ENCODE measurements at places on chromosomes 6 and 20.

- DNase-seq: no peak
Measured at GRCh38 chr6:5946701-5947100, 60.0 kb downstream of the NRN1 start.

GRCh38 chr20:41696428-41696827, 78.3 kb upstream of the CHD6 start:
- DNase-seq: no peak

DNA sequence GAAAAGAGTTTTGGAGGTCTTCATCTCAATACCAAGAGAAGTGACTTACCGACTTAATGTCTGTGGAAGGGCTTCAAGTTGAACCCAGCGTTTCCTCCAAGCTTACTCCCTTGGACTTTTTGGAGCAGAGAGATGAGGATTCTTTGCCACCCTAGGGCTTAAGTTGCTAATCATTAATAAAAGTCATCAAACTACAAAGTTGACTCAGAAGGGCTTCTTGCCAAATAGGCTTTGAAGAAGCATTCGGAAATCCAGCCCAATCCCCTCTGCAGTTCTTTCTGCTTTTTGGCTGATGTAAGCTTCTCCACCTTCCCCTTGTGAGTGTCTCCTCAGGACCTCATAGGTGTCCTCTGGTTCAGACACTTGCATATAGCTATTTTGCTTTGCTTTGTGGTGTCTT, at the start of gene SLC17A3:
SLC17A3 (minus strand) TSS at position 126 of the 400 bp plus-strand sequence. CDS start 5,856 bp downstream, outside the sequence.
- no peak for DNase-seq

DNA sequence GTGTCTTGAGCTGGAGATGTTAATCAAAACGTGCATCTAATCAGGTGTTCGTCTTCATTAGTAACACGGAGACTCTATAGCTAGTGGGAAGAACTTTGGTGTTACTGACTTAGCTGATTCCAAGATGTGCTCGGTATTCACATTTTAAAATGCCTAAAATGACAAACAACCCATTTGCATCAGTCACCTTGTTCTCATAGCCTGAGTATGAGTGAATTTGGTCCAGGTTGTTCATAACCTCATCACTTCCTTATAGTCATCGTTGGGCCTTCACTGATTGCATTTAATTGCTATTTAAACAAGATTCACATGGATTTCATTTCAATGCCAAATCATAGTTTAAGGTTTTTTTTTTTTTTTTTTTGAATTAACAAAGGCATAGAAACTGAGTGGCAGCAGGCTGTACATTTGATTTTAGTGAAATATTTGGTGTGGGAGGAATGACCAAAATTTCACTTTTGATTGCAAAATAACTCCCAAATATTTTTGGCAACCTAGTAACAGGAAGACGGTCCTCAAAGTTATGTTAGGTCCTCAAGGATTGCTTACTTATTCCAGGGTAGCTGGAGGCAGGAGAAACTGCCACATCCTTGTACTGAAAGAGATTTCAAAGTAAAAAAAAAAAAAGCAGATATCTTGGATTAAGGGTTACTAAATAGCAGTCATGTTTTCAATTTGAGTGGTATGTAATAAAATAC, 104.7 kb downstream of the JARID2 start:
- DNase-seq: peak; percentile 54

GRCh38 chr6:111122458-111123286, 35.4 kb downstream of the SLC16A10 start:
- no peak for DNase-seq

- DNase-seq: peak; percentile 8
Measured at GRCh38 chr20:63736893-63737694, 630 bp downstream of the LIME1 start.

DNA sequence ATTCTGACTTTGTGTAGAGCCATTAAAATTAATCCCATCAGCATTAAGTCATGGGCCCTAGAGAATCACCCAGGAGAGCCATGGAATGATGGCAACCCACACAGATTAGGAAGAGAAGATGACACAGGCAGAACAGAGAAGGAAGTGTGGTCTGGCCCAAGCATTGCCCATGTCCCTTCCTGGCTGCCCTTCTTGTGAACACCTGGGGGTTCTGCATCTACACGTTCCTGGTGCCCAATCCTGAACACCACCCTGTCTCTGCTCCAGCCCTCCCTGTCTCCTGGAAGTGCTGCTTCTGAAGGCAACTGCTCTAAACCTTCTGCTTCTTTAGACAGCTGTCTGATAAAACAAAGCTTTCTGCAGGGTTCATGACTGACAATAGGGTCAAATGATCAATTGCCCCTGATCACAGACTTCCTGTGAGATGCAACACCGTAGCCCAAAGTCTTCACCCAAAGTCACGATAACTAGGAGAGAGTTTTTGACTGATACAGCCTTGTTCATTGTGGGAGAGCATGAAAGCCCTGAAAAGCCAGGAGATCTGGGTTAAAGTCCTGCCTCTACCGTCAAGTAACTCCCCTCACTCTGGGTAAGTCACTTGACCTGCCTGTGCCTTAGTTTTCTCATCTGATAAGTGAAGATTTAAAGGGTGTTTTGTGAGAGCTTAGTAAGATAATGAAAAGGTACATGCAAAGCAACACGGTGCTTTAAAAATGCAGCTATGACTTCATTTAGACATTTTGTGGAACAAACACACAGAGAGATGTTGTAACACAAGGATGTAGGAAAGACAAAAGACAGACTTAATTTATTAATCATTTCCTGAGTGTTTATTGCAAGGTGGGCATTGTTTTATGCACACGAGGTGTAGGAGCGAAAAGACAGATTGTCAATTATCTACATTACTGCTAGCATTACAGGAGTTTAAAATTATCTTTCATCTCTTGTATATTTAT, 291.2 kb upstream of the STXBP5 start:
- no peak for DNase-seq

DNA sequence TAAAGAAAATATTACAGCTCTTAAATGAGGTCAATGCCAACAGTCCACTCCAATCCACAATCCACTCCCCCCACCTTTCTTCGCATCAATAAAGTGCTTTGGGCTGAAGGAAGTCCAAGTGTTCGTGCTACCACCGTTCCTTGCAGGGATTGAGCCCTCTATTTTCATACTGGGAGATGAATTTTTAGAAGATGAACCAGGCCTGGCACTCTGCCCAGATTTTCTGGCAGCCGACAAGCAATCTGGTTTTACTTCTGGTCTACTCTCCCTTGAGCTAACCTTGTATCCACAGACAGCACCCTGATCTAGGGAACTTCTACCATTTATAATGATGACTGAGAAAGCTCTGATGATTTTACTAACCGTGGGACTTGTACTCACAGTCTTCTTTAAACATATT, 72.3 kb downstream of the BTBD9 start:
- DNase-seq: peak; percentile 65

DNA sequence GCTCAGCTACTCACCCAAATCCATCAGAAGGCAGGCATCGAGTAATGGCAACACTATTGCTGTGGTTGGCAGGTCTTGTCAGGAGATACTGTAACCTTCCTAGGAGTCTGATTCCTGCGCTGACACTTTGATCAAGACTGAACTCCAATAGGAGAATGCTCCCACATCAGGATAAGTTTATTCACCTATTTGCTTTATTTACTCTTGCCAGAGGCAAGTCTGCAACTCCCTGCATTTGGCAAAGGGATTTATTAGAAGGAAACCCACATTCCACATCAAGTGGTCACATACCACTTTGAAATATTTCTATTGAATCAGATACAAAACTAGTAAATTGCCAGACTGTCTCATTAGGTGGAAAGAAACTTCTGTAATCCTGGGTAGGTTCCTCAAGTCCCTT, 43.5 kb downstream of the ZFAND3 start:
- peak; percentile 55 for DNase-seq

GRCh38 chr20:38471987-38472512, 593 bp upstream of the RALGAPB start:
- DNase-seq: no peak

DNA sequence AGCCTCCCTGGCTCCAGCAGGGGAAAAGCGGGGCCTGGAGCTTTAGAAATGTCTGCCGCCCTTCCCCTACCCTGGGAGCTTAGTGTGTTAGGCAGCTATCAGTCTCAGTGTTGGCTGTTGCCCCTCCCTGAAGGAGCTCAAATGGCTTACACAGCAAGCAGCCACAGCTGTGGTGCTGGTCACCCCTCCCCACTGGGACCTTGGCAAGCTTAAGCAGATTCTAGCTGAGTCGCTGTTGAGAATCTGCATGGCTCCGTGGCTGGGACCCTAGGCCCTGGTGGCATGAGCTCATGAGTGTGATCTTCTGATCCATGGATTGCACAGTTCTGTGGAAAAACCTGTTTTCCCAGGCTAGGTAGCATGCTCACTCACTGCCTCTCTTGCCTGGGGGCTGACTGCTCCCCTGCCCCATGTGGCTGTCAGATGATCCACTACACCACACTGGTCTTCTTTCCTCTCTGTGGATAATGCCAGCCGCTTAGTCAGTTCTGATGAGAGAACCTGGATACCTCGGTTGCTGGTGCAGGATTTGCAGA, 714.0 kb downstream of the MAFB start:
- no peak for DNase-seq

GRCh38 chr20:37316116-37316774, 26.8 kb downstream of the MANBAL start:
- DNase-seq: no peak

DNA sequence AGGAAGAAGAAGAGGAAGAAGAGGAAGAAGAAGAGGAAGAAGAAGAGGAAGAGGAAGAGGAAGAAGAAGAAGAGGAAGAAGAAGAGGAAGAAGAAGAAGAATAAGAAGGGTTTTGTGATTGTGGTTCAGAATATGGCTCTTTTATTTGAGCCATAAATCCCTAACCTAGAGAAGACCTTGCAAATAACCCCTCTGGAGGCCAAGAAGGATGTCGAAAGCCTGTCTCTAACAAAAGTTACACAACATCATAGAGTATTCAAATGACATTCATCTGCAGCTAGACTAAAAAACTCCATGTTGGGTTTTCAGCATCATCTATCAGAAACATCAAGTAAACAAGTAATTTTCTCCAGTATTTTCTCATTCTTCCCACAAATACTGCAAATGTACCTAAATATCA, 100.9 kb downstream of the RNASET2 start:
- DNase-seq: no peak

GRCh38 chr6:148884461-148884860, 137.6 kb downstream of the UST start:
- DNase-seq: no peak

DNA sequence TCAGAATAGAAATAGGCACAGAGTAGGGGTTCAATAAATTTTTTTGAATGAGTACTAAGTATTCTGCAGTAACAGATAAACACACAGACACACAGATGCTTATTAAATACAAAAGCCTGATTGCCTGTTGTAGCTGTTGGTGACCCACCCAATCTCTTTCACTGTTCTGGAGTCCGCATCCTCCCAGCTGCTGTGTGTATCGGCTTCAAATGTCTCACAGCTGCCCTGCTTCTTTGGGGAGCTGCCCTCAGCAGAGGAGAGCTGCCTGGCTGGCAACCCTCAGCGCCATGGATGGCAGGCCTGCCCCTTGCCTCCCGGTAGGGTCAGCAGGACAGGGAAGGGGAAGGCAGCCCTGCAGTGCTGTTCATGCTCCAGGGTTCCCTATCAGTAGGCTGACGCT, 85.9 kb upstream of the PRND start:
- no peak for DNase-seq

DNA sequence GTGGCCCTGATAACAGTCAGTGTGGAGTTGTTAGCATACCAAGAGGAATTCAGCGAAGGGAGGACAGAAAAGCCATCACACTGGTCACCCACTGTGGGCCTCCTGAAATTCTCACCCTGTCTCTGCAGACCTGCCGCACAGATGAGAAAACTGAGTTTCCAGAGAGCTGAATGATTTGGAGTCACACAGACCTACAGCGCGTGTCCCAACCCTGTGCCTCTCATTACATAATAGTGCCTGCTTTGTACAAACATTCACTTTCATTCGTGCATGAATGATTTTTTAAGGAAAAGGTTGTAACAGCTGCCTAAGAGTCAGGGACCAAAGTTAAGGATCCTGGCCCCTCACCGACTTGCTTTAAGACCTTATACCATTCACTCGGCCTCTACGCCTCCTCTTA, 62.7 kb downstream of the THBS2 start:
- no peak for DNase-seq

DNA sequence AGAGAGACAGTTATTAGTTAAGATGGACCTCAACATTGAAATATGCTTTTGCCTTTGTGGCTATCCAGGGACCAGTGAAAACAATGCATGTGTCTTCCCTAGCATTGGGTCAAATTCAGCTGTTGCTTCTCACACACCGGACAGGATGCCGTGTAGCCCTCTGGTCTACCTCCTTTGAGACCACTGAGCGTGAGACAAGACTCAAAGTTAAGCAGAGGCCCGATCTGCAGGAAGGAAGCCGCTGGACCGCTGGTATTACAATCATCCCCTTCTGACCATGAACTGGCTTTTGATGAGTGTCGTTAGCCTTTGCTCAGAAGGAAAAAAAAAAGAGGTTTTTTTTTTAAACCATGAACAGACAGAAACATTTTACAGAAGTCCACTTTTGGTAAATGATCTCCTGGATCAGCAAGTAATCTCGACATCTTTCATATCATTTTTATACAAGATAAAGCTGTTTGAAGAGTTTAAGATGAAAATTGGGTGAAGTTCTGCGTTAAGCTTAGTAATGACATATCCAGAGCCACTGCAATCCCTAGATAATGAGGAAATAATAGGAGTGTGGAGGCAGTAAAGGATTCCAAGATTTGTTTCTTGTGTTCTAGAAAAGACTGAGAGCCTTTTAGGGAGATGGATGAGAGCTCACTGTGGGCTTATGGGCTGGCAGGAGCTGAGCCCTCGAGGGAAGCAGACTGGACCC, 622.8 kb downstream of the QKI start:
- no peak for DNase-seq

GRCh38 chr6:42451333-42452170, at the start of gene TRERF1:
TRERF1 (minus strand) TSS chr6:42451926; CDS start chr6:42269590, 182,336 bp downstream.
- DNase-seq: peak; percentile 76

DNA sequence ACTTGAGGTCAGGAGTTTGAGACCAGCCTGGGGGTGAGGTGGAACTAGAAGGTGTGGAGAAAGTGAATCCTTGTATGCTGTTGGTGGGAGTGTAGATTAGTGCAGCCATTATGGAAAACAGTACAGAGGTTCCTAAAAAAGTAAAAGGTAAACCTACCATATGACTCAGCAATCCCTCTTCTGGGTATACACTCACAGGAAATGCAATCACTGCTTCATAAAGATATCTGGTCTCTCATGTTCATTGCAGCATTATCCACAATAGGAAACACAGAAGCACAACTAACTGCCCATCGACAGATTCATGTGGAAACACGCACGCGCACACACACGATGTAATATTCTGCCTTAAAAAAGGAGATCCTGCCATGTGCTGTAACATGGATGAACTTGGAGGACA, 66.7 kb downstream of the CDC5L start:
- DNase-seq: no peak

GRCh38 chr6:164042212-164042611, 627.7 kb downstream of the QKI start:
- no peak for DNase-seq

DNA sequence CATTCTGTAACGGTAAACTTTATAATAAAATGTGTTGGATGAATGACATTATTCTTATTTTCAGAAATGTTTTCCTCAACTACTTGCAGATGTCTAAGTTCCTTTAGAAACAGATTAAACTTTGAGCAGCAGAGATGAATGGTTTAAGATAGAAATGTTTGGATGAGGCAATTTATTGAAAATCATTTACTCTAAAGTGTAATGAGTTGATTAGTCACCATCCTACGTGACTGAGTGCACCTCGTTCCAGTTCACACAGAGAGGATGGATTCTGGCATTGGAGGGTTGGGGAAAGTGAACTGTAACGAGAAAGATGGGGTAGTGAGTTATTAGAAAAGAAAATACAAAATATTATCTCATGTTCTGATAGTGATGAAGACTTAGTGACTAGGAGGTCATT, 28.7 kb downstream of the SMPDL3A start:
- no peak for DNase-seq

- no peak for DNase-seq
Measured at GRCh38 chr20:44771172-44771535, 25.5 kb downstream of the KCNK15 start.

- no peak for DNase-seq
Measured at GRCh38 chr6:109243863-109244825, 138.1 kb downstream of the CD164 start.

Measured in GM03348 (cell line).